Type B pancreatic cell (in vitro differentiated cells): ENCODE measurements at places on chromosomes 16 and 17.

- no peak for DNase-seq
Observed at GRCh38 chr17:48375356-48375755, 54.7 kb downstream of the SKAP1 start.

GRCh38 chr16:82580298-82580890 lies 46.4 kb upstream of the CDH13 start:
- DNase-seq = no peak

- no peak for DNase-seq
Observed at GRCh38 chr16:71493213-71493612, 4.1 kb upstream of the ZNF19 start.

DNA sequence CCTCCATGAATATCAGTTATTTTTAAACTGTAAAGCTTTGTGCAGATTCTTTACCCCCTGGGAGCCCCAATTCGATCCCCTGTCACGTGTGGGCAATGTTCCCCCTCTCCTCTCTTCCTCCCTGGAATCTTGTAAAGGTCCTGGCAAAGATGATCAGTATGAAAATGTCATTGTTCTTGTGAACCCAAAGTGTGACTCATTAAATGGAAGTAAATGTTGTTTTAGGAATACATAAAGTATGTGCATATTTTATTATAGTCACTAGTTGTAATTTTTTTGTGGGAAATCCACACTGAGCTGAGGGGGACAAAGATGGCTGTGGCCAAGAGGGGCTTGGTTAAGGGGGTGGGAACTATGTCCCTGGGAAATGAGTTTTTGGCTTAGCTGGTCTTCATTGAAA lies 2.3 kb downstream of the CCL11 start:
- no peak for DNase-seq

DNA sequence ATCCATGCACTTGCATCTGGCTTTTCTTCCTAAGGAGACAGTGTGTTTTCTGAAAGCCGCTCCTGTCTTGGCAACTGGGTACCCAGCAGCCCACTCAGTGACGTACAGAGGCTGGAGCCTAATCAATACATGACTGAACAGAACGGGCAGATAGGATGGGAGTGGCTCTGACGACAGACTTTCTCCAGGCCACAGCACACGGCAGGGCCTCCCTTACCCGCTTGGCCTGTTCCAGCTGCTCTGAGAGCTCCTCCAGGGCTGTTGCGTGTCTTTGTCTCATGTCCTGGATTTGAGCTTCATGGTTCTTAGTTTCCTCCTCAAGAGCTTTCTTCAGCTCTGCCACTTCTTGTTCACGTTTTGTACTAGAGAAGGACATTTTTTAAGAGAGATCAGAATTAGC lies 64.9 kb downstream of the NDEL1 start:
- no peak for DNase-seq

- no peak for DNase-seq
Observed at GRCh38 chr17:34447406-34447805, 84.4 kb upstream of the CCL1 start.

GRCh38 chr16:25751230-25751835 lies 59.6 kb downstream of the HS3ST4 start:
- no peak for DNase-seq

DNA sequence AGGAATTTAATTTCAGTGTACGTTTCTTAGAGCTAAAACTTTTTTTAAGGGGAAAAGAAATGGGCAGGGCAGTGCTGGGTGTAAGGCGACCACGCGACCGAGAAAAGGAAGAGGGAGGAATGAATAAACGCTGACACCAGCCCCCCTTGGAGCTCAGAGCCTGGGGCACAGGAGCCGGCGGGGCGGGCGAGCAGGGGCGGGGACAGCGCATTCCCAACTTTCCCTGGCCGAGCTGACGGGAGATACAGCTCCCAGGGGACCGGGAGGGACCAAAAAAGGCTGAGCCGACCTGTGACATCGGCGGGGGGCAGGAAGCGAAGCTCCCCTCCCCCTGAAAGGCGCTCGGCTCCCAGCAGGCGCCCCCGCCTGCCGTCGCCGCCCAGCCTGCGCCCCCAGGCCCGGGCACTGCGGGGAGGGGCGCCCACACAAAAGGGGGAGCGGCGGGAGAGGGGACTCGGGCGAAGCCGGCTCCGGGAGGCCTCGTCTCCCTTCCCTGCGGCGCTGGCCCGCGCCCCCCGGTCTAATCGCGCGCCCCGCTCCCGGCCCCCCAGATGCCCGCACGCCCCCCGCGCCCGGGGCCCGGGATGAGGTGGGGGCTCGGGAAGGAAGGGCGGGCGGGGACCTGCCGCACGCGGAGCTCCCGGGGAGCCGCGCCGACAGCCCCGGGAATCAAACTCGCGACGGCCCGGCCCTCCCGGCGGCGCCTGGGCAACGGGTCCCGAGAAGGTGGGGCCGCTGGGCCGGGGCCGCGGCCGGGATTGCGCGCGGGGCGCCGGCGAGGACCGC lies 622 bp downstream of the CUEDC1 start:
- no peak for DNase-seq

DNA sequence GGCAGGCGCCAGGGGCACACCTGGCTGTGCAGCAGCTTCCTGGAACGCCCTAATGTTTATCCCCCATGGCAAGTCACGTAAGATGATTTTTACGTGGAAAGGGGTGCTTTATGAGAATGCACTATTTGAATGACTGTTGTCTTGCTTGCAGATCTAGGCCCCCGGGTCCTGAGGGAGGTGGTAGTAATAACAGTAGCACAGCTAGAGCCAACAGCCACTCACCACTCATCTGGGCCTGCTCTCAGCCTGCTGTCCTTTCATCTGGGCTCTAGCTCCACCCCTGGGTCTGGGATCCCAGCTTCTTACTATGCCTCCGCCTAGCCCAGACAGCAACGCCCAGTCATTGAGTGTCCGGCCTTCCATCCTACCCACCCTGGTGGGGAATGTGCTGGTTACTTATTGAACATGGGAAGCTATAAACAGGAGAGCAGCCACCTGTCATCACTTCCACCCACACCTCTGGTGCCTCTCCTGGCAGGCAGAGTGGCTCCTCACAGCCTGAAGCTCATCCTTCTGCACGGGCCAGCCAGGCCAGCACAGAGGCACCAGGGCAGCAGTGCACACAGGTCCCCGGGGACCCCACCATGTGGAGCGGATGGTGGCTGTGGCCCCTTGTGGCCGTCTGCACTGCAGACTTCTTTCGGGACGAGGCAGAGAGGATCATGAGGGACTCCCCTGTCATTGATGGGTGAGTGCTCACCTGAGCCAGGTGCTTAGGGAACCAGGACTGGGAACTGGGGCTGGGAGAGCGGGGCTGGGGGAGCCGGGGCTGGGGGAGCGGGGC lies 16.6 kb downstream of the DPEP1 start:
- DNase-seq = no peak
